ENCODE measurements at places on chromosomes 5 and 9.
A peak's percentile ranks its signal among the peaks of the same experiment; 100 is the strongest.

DNA sequence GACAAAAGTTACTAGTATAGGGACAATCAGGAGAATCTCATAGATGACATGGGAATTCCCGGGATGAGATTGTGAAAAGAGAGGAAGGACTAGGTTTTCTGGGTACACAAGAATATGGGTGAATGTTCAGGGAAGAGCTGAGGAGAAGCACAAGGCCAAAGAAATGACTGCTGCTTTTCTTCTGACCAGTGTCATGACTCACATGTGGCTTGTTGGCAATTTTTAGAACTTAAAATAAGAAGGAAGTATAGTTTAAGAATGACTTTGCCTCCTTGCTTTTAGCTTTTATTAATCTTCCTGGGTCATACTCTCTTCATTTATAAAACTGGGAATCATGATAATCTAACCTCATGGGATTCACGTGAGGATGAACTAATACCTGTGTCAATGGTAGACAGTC lies 652.4 kb upstream of the MEF2C start:
- DNase-seq = no peak

- DNase-seq = peak; percentile 63
Measured at GRCh38 chr9:19102181-19102630, 498 bp downstream of the HAUS6 start.

GRCh38 chr5:10619649-10620048 lies 55.8 kb downstream of the ANKRD33B start:
- DNase-seq = no peak

- DNase-seq = no peak
Measured at GRCh38 chr5:111853748-111854147, 96.8 kb upstream of the NREP start.

DNA sequence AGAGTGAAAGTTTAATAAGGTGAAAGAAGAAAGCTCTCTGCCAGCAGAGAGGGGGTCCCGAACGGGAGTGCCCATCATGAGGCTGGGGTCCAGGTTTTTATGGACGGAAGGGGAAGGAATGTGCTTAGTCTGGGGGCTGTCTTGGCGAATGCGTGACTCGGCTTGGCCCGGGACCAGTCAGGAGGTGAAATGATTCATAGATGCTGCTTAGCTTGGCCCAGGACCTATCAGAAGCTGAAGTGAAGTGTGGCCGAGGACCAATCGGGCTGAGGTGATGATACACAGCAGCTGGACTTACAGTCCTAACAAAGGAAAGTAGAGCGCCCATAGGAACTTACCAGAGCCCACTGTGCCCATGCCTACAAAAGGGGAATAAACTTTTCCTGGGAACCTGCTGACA lies 3.9 kb upstream of the FKTN start:
- DNase-seq = no peak

DNA sequence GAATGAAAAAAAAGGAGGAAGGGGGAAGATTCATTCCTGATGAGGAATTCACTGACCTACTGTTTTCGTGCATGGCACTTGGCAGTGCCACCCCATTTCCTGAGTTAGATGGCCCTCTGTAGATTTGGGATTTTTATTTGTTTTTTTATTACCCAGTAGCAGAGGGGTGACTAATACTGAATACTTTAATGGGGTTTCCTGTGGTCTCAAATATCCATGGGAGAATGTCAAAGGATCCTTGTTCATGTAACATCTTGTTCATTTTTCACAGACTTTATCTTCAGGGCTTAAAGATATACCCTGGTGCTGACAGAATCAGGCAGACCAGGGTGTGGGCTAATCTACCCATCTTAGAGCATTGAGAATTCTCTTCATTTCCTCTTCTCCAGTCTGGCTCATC lies 93.0 kb downstream of the MAMDC2 start:
- DNase-seq = no peak

- DNase-seq = no peak
Measured at GRCh38 chr5:10981932-10982331, 220.9 kb upstream of the DAP start.

- DNase-seq = no peak
Measured at GRCh38 chr5:71810471-71811195, 91.6 kb downstream of the CARTPT start.

- no peak for DNase-seq
Measured at GRCh38 chr9:32969270-32969669, 32.2 kb downstream of the APTX start.

DNA sequence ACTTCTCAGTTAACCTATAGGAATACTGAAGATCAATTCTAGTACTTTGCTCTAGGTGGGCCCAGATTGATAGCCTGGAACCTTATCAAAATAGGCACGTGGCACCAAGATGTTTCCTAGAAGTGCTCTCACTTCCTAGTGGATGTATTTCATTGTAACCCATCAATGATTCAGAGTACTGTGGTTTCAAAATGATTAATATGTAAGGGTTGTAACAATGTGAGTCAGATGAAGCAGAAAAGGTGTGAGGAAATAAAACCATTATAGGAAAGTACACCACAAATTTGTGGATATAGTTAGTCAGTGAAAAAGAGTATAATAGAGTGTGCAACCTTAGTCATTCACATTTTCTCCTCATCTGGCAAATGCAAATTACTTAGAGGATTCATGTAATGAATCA lies 177.3 kb upstream of the FST start:
- no peak for DNase-seq

GRCh38 chr9:105067895-105068580 lies 140.1 kb upstream of the ABCA1 start:
- DNase-seq = no peak

GRCh38 chr9:84850830-84851392 lies 181.4 kb downstream of the NTRK2 start:
- no peak for DNase-seq

GRCh38 chr5:108398964-108399363 lies 17.1 kb upstream of the FBXL17 start:
- no peak for DNase-seq

- DNase-seq = no peak
Measured at GRCh38 chr9:120433701-120434100, 146.3 kb downstream of the CDK5RAP2 start.

- DNase-seq = no peak
Measured at GRCh38 chr5:24742334-24742733, 97.6 kb upstream of the CDH10 start.

- no peak for DNase-seq
Measured at GRCh38 chr5:90941002-90941720, 382.6 kb downstream of the ADGRV1 start.

GRCh38 chr5:10761933-10762775 lies 1.1 kb upstream of the DAP start:
- no peak for DNase-seq

- DNase-seq = no peak
Measured at GRCh38 chr9:73743826-73744225, 592.2 kb downstream of the ANXA1 start.

- no peak for DNase-seq
Measured at GRCh38 chr5:142584891-142585290, 101.0 kb downstream of the FGF1 start.

- no peak for DNase-seq
Measured at GRCh38 chr9:93983875-93984274, 28.7 kb upstream of the BARX1 start.

DNA sequence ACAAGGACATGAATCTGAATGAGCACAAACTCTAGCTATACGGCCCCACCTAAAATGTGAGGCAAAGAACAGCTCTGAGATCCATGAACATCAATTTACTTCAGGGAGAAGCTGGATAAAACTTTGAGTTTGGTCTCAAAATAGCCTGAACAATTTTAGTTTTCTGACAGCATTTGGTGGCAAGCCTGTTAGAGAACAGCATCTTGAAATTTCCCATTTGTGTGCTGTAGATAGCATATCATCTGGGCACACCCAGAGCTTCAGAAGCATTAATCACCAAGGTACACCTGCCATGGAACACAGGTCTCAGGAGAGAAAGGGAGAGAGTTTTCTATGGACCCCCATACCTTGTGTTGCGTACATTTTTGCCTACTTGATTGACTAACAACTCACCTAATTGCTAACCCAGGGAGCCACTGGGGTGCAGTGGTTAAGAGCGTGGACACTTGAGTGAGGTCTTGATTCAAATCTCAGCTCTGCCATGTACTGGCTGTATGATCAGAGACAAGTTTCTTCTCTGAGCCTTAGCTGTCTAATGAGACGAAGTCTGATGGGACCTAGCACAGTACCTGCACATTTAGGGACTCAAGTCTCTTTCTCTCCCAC lies 264.9 kb downstream of the PIK3R1 start:
- DNase-seq = no peak

- no peak for DNase-seq
Measured at GRCh38 chr5:98206566-98206965, 566.9 kb upstream of the RGMB start.

DNA sequence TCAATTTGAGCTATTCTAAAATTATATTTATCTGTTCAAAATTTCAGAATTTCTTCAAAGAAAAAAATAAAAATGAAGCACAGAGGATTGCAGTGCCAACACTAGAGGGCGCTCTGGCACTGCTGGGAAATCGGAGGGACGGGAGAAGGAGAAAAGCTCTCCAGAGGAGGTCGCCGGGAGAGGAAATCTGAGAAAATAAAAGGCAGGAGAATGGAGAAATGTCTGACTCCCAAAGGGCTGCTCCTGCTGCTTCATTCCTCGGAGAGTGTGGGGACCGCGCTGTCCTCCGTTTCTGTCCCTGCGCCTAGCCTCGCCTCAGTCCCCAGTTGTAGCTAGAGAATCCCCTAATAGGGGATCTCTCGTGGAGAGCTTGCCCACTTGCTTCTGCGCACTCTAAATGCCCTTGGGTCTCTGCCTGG lies 40.0 kb upstream of the ARSB start:
- peak; percentile 86 for DNase-seq

- DNase-seq = peak; percentile 88
Measured at GRCh38 chr9:91424403-91425176, 958 bp upstream of the NFIL3 start.

- DNase-seq = no peak
Measured at GRCh38 chr9:72012646-72013045, 47.8 kb downstream of the C9orf57 start.

DNA sequence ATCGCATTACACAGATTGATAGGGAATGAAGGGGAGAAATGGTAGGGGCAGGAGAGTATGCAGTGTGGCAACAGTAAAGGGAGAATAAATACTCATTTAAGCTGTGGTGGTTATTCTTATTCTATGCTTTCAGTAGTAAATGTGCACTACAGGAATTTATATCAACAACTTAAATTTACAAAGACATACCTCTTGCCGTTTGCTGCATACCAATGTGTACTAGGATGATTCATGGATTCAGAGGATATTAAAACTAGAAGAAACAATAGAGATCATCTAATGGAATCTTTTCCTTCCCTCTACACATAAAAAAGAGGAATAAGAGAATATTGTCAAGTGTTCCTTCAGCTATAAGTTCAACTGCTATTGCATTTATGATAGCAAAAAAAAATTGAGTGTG lies 103.3 kb upstream of the RASA1 start:
- no peak for DNase-seq

GRCh38 chr5:107268241-107268640 lies 402.5 kb downstream of the EFNA5 start:
- DNase-seq = no peak

DNA sequence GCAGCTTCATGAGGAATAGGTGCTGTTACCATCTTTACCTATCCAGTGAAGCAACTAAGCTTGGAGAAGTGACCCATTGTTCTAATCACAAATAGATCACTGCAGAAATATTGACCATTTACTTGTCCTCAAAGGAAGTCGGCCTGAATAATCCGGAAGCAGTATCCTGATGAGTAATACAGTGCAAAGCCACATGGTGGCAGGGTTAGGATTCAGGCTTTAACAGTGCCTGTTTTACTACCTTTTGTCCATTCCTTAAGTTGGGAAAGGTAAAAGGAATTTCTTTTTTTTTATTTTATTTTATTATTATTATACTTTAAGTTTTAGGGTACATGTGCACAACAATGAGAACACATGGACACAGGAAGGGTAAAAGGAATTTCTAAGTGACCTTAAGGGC lies 336.3 kb downstream of the KDM4C start:
- no peak for DNase-seq

DNA sequence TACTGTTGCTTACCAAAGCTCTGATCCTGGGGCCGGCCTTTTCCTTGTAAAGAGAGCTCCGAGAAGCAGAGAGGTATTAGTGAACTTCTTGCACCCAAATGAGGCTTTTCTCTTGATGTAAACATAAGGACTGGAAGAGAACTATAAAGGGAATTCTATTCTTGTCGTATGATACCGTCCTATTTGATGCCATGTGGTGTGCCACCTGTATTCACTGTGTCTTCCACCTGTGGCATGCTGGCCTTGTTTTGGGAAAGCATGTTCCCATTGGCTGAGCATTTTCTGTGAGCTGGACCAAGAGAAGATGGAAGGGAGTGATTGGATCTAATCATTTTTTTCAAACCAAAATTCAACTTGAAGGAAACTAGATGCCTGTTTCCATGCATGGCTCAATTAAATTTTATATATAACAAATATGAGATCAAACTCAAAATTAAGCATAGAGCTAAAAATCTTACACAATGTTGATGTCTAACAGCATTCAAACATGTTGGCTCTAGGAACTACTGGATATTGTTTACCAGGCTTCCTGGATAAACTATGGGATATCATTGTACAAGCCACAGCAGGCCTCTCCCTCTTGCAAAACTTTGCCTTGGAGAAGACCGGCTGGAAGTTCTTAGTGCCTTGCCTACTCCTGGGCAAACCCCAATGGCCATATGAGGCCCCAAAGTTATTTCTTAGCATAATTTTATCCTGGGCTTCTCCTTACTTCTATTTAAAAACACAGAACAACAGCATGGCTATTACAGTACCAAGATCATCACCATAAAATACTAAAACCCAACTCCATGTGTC lies 115.3 kb downstream of the TSSK1B start:
- no peak for DNase-seq

DNA sequence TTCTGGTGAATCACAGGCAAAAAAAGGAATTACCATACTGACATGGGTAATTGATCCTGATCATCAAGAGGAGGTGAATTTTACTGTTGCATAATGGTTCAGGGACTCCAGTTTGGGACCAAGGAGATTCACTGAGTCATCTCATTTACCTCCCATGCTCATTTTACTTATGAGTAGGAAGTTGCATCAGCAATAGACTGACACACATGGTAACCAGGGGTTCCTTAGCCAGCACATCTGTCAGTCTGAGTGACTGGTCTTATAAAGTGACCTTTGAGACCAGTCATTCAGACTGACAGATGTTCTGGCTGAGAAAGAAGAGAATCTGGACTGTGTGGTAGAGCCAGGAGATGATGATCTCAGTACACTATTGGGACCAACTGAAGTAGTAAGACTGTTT lies 384.6 kb upstream of the CD180 start:
- no peak for DNase-seq

DNA sequence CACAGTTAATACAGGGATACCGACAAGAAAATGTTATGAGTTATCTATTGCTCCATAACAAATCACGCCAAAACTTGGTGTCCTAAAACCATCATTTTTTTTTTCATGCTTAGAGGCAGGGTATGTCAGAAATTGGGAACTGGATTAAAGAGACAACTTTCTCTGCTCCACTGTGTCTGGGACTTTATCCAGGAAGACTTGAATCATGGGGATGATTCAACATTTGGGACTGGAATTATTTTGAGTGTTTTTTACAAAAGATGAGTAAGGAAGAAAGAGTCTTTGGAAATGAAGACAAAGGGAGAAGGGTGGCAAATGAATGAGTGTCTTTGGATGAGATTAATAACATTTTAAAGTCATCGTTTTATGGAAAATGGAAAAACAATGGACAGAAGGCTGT lies 1883.7 kb upstream of the C9orf72 start:
- DNase-seq = no peak

- no peak for DNase-seq
Measured at GRCh38 chr9:99040911-99041582, 63.9 kb upstream of the TGFBR1 start.
